ENCODE measurements at places on chromosomes 4 and X. TPM values are rescaled to one million over a fixed set of nuclear protein-coding genes. Genes with fewer than 3 reads are reported as not detected.

DNA sequence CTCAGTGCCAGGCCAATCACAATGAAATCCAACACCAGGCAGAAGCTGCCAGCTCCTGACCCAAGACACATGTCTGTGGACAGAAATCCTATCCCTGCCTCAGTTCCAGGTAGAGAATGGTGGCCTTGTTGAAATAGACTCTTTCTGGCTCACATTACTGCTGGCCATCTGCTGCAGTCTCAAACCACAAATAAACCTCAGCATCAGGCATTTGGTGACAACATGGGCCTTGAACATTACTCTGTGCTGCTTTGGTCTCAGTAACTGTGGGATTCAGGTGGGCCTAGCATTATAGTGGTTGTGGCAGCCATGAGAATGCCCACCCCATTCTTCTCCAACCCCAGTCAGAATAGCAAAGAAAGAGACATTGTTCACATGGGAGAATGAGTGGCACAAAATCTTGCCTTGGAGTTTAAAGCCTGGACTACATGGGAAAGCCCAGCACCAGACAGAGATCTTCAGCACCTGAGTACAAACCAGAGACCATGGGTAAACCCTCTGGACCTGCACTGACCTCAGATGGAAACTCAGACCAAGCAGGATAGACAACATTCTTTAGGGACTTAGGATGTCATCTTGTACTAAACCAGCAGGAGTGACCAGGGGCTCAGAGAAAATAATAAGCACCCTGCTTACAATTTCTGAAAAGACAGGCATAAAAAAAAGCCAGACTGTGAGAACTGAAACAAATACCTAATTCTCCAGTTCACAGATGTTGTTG lies 50.4 kb upstream of the TRAM1L1 start:
- no peak for DNase-seq

DNA sequence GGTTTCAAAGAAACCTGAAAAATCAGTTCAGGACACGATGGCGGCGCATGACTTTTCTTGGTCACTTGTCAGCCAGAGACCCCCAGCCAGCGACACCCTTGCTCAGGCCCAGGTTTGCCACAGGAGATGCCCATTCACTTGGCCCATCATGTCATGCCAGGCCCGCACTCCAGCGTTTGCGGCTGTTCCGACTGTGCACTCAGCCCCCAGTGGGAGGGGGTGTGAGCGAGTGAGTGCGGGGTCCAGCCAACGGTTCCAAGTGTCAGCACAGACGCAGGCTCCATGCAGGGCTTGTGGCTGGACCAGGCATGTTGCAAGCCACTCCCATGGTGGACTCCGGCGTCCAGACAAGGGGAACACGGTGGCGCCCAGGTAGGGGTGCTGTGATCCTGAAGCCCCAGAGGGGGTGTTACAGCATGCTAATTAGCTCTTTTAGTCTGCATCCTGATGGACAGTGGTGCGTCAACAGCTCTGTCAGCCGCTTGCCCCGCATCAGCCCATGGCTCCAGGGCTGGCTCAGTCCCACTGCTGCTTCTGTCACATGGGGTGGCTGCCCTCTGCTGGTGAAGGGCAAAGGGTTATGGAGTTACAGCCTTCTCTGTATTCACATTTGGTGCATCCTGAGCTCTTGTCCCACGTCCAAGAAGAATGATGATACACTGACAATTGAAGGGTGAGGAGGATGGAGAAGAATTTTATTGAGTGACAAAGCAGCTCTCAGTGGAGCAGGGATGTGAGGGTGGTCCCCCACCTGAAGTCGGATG lies 3.7 kb upstream of the MAEA start:
- no peak for DNase-seq

GRCh38 chrX:13646154-13646549 lies 6.8 kb upstream of the TCEANC start:
- DNase-seq: peak; percentile 66

GRCh38 chr4:159689526-159689925 lies 586.6 kb downstream of the RAPGEF2 start:
- DNase-seq: no peak

- DNase-seq: no peak
These were observed 145.9 kb upstream of the NOCT start for GRCh38 chr4:138869631-138870030.

DNA sequence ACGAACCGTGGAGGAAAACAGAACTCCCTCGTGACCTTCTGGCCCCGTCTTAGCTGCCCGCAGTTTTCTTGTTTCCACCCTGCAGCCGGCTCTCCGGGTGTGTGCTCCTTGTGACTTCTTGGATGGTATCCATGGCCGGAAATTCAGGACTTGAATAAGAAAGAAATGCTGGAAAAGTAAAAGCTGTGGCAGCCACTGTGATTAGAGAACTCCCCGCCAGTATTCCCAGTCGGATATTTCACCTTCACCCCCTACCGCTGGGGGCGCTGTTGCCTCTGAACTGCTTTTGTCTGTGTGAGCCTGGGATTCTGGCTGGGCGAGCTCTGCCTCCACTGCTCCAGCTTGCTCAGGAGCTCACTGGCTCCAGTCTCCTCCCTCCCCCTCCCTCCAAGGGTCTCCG lies 41.5 kb upstream of the CYP4V2 start:
- DNase-seq: peak; percentile 45

DNA sequence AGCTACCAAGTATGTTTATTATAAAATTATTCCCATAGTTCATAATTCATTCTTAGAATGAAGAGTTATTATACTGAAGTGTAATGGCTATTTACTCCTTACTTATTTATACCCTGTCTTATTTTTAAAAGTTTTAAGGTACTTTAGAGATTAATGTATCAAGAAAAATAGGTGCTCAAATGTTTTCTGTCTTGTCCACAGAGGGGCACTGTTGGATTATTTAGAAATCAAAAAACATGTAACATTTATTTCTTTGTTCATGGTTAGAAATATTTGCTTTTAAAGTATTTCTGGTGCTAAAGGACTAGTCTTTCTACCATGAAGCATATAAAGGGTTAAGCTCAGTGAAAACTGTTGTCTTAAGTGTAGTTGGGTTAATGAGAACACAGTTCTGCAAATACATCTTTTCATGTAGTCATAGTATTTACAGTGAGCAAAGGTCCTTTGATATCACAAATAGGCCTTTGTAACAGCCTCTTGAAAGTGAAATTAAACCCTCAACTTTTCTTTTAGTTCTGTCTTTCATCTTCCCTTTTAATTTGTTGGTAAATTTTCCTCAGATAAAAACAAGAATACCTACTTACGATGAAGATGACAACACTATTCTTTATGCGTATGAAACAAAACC lies 7.7 kb downstream of the SCML1 start:
- no peak for DNase-seq

- DNase-seq: no peak
These were observed 705.4 kb downstream of the RAB28 start for GRCh38 chr4:12778706-12779105.

DNA sequence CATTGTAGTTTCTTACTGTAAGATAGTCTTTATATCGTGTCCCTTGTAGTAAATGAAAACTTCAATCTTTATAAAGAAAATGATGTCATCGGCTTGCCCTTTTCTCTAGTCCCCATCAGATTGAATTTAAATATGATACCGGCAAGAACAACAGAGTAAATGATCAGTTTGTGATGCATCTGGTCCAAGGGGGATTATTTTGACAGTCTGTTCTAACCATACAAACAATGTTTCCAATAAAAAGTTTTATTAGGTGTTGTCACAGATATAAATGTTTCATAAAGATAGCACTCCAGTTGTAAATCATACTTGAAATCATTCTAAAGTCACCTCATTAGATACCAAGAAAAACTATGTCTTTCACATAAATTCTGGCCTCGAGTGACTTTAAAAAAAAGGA lies 72.3 kb downstream of the SLC9A6 start:
- no peak for DNase-seq

GRCh38 chr4:155954118-155954685 lies 536 bp upstream of the CTSO start:
- DNase-seq: peak; percentile 12

GRCh38 chrX:153816831-153817690 lies 13.3 kb downstream of the PDZD4 start:
- no peak for DNase-seq

- DNase-seq: peak; percentile 61
These were observed 34.6 kb upstream of the TBC1D9 start for GRCh38 chr4:140790765-140791164.

GRCh38 chr4:147981305-147981704 lies 249.4 kb downstream of the ARHGAP10 start:
- no peak for DNase-seq

DNA sequence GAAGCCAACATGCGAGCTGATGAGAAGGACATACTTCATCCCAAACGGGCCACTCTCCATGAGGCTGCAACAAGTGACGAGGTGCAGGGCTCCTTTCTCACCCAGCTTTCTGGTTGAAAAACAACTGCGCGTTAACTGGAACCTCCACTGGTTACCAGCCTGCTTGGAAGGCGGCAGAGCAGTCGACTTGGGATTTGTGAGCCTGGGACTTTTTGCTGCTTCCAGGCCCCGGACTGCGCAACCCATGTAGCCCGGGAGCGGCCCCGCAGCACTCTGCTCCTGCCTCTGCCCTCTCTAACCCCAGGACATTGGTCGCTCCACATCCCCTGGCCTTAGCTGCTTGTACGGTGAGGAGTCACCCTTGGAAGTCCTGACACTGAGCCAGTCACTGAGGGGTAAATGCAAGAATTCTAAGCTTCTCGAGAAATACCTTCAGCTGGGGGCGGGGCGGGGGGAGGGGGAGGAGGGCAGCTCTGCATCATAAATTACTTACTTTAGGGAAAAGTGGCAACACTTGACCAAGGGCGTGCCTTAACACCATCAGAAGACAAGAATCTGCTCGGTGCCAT lies 72.7 kb downstream of the MTMR1 start:
- no peak for DNase-seq

DNA sequence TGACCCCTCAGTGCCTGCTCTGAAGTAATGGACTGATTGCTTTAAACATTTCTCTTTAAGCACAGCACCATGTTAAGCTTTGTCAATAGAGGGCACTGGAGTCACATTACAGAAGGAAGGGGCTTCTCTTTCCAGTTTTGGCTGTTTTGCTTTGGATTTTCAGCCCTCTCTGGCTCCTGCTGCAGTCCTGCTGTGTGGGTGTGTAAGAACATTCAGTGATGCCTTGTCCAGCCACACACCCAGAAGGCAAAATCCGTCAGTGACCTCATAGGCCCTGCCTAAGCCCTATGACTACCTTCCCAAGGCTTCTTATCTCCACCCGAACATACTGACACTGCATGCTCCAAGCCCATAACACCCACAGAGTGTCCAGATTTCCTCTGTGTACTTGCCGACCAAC lies 215.3 kb upstream of the CTSO start:
- no peak for DNase-seq

GRCh38 chr4:151618858-151619257 lies 141.9 kb downstream of the GATB start:
- no peak for DNase-seq

DNA sequence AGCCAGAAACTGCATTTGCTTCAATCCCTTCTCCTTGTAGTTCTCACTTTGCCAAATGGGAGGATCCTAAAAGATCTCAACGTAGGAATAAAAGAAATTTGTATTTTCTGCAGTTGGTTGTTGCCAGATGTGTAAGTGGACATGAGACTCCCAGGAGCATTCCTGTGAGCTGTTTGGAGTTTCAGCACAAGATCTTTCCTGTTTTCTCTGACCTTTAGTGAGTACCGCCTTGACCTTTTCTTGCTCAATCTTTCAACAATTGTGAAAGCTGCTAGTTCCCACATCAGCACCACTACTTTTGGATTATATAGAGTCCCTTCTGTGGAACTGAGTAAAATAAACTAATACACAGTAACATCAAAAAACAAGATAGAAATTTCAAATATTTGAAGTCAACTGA lies 683.8 kb upstream of the PABPC4L start:
- DNase-seq: no peak

DNA sequence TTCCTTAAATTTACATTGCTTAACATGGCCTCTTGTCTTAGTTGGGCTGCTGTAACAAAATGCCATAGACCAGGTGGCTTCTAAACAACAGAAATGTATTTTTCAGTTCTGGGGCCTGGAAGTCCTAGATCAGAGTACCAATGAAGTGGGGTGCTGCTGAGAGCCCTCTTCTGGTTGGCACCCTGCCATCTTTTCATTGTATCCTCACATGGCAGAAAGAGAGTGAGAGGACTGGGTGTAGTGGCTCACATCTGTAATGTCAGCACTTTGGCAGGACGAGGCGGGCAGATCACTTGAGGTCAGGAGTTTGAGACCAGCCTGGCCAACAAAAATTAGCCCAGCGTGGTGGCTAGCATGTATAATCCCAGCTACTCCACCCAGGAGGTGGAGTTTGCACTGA lies 12.0 kb upstream of the KLB start:
- DNase-seq: no peak

DNA sequence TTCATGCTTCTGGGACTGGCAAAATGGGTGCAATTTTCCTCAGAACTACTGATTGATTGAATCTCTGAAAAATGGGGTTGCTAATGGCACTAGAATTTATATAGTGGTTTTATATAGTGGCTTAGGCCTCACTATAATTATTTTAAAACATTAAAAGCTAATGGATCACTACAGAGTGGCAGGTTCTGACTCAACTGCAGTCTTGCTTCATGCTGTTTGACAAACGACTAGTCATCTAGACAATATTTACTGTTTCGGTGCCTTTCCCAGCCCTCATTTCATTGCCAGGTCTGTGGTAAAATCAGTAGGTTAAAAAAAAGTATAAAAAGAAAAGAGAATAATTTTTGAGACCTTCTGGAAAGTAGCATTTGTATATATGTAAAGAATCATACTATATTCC lies 352.8 kb upstream of the ATOH1 start:
- no peak for DNase-seq

GRCh38 chr4:106032851-106033286 lies 137.6 kb downstream of the NPNT start:
- DNase-seq: no peak

CENPVL2 gene
- total RNA-seq: not detected

PCYT1B gene
- total RNA-seq: not detected

RTL9 gene
- total RNA-seq: under 0.01 TPM

CCNB3 gene
- total RNA-seq: 0.48 TPM

SLC30A9 gene
- total RNA-seq: 59.8 TPM

ARX gene
- not detected for total RNA-seq

AADAT gene
- 10.9 TPM for total RNA-seq

CD38 gene
- 2.7 TPM for total RNA-seq

CCDC110 gene
- 2.5 TPM for total RNA-seq

BCORL1 gene
- total RNA-seq: 5.6 TPM

Measured in transverse colon (tissue), 4 donors.